ENCODE measurements at places on chromosomes 6 and 20. TPM values are rescaled to one million over a fixed set of nuclear protein-coding genes. Genes with fewer than 3 reads are reported as not detected.

DNA sequence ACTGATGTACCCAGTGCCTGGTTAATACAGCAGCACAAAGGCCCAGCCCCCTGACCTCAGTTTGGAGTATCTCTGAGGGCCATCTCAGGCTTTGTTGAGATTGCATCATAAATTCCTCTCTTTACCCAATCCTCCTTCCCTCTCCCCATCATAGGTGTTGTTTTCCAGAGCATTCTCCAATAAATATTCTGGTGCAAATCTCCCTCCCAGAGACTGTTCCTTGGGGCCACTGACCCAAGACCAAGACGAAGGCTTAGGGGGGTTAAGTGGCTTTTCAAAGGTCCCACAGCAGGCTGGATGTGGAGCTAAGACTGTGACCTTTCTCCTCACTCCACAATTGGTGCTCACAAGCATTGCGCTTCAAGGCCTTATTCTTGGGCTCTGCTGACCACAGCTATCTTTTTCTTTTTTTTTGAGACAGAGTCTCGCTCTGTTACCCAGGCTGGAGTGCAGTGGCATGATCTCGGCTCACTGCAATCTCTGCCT lies 72.4 kb upstream of the ZMYND8 start:
- no peak for DNase-seq

OPN5 gene
- total RNA-seq, result 0.16 TPM

DNA sequence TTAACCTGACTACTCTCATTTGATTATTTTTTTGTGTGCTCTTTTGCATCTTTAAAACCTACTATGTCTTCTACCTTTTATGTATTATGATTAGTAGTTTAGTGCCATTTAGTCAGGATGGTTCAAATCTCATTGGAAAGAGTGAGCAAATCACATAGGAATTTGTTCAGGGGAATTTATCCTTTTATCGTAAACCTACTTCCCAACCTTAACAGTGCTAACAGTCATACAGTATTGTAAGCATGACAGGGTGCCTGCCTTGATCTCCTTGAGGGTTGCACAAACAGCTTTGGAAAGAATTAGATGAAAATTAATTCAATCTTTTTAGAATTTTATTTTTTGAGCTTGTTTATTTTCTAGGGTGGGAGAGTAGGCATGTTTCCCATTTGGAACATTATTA lies 18.3 kb downstream of the RNF8 start:
- DNase-seq, result no peak

- no peak for DNase-seq
These were observed 115.3 kb upstream of the TRAF3IP2 start for GRCh38 chr6:111720931-111721496.

CD109 gene
- 19.0 TPM for total RNA-seq

- DNase-seq, result no peak
These were observed 141.0 kb downstream of the NFATC2 start for GRCh38 chr20:51401496-51401895.

WFDC5 gene
- total RNA-seq, result 1.0 TPM

Data from kidney (tissue), 22 donors.